B cell (primary cell): ENCODE measurements at places on chromosomes 3 and 15.

GRCh38 chr3:113441051-113441770 is at the start of gene CFAP44:
Gene CFAP44 (minus strand): TSS chr3:113441493. CDS start chr3:113433664, 7,829 bp downstream.
- DNase-seq: peak; percentile 72

DNA sequence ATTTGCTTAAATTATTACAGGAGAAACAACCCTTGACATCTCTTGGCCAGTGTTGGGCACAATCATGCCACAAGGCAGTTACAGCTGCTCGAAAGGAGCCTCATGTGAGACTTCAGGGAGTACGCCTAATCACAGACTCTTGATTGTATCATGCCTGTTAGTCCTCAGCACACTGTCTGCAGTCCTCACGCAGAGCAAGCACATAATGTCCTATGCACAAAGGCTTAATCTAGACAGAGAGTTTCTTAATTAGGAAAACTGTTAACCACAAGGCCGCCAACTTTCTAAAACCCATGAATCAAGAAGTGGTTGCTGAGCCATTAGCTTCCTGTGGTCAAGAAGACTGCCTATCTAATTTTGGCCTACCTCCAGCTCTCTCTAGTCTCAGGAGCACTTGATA is 172.0 kb downstream of the UNC13C start:
- DNase-seq: no peak

DNA sequence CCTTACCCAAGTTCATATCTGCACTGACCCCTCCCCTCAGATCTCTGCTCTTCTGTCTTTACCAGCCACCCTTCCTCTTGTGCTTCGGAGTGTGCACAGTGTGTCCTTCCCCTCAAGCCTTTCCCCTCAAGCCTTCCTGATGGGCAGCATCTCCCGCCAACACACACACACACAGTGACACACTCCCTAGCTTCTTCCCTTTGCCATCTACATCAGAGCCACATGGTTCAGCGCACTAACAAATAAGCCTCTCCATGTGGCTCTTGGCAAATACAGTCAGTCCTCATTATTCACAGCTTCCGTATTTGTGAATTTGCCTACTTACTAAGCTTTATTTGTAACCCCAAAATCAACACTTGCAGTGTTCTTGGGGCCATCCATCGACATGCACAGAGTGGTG is 37.5 kb downstream of the SH3BP5 start:
- DNase-seq: peak; percentile 66

DNA sequence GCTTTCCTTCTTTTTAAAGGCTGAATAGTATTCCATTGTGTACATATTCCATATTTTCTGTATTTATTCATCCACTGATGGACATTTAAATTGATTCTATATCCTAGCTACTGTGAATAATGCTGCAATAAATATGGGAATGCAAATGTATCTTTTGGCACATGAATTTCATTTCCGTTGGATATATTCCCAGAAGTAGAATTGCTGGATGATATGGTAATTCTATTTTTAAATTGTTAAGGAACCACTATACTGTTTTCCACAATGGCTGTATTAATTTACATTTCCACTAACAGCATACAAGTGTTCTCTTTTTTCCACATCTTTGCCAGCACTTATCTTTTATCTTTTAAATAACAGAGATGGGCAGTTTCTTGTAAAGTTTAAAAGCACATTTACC is 302.7 kb downstream of the CTNNB1 start:
- no peak for DNase-seq

DNA sequence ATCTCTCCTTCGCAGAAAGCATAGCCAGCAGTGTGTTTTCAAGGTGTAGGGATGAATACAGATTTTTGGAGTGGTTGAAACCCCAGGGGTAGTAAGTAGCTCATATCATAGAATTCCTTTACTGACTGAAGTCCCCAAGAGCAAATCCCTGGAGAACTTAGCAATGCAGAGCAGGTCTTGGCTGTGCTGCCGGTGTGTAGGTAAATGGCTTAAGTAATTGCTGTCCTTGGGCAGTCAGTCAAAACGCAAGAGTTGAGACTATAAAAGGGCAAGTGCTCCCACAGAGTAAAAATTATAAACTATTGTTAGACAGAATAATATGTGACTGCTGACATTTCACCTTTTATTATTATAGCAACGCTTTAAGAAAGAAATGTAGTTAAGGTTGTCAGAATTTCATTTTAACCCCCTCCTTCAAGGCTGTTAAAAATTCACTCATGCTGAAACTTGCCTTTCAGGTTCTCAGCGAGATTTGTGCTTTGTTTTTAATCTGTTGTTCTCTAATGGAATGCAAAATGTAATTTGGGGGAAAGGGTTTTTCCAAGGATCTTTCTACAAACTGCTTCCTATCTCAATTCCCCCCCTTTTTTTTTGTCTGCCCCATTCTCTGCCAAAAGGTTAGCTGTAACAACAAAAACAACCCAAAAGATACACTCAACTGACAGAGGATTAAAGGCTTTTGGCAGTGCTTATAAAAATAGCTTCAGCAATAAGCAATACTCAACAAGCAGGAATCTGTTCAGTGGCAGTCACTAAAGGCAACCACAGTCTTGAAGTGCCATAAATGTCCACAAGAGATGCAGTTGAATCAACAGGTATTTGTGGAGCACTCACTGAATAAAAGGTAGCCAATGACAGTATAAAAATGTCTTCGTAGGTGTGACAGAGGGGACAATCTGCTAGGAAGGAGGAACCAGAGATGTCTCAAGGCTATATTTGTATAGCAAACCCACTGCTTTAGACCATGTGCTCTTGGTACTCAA is 105.3 kb downstream of the THRB start:
- DNase-seq: no peak

DNA sequence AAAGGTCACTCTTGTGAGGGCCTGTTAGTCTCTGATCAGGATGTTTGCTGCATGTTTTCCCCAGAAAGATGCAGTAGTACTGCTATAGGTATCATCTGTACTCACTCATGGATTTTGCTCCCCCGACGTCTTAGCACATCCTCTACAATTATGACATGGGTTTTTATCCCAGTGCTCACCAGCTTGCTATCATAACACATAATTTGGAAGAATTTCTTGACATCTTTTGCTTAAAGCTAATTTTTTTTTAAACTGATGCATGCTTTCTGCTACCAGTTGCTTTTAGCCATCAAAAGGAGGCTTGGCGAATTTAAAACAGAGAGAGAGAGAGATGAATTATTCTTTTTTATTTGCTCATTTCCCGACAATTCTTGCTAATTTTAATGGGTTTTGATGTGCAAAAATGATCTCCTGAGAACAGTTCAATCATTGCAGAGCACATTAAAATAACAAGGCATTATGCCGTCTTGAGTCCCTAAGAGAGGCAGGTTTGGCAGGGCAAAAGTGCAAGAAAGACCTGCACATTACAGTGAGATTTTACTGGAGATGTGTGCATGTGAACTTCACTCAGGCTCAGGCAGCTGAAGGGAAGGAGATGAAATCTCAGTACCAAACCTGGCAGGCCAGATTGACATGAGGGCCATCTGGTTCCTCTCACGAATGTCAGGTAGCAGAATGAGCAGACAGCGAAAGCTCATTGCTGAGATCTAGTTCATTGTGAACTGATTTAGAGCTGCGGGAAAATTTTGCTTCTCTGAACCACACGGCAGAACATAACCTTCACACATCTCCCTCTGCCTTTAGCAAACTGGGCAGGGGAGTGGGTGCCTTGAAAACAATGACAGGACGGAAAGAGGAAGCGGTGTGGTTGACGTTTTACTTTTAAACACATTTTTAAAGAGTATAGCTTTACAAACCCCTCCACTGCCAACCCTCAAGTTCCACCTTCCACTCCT is 25.9 kb upstream of the GOLGA8B start:
- DNase-seq: peak; percentile 5

DNA sequence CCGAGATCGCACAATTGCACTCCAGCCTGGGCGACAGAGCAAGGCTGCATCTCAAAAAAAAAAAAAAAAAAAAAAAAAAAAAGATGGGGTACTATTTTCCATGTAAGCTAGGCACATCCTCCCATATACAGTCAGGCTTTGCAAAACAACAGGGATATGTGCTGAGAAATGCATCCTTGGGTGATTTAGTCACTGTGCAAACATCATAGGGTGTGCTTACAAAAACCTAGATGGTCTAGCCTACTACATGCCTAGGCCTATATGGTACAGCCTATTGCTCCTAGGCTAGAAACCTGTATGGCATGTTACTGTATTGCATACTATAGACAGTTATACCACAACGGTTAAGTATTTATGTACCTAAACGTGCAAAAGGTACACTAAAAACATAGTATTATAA is 75.0 kb downstream of the TTBK2 start:
- no peak for DNase-seq

- no peak for DNase-seq
Measured at GRCh38 chr3:15331072-15331605, 1.2 kb downstream of the SH3BP5 start.

DNA sequence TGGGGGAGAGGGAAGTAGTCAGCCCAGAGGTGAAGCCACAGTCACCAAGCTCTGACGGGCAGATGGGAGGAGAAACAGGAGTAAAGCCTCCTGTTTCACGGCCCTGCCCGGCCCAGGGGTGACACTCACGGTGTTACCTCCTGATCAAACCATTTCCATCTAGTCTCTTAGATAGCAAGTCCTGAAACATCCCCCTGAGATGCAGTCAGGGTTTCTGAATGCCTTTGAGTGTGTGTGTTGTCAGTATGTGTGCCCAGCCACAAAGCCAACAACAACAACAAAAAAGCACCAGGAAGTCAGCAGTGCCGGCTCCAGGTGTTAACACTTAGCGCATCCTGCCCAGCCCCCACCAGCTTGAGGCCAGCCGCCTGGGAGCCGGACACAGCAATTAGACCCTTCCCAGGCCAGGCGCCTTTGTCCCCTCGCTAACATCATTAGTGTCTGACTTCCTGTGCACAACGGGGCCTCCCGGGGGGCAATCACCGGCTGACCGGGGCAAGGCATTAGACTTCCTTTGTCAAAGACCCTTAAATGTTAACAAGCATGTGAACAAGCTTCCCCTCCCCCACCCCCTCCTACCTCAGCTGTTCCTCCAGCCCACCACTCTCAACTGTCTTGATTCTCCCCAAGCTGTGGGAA is 34.5 kb downstream of the IL17RD start:
- DNase-seq: no peak

DNA sequence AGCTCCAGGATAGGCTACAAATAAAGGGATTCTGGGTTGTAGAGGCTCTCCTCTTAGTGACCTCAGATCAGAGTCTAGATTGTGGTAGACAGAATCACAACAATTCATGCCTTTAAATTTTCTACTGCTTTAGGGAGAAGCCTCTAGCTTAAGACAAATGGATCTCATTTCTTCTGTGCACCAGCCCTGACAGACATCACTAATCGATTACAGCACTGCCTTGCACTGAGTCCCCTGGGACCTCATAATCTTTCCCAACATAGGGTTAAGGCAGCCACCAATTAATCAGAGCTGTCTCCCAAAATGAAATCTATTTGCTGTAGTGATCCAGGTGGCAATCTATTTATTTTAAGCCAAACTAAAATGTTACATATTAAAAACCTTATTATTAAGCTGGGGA is 436.5 kb upstream of the WNT5A start:
- no peak for DNase-seq

DNA sequence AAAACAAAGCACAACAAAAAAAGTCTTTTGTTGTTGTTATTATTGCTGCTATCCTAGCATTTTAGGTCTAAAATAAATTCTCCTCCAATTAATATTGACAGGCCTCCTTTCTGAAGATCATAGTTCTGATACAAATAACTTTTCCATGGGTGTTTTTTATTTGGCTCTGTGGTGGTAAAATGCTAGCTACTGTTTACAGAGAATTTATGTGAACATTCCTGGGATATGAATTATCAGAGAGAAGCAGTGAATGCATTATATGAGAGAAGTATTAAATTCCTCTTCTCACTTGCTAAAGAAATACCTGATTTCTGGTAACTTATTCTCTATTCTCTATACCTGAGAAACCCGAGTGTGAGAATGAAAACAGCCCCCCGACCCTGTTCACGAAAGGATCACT is 57.5 kb upstream of the TMCO5A start:
- no peak for DNase-seq

- no peak for DNase-seq
Measured at GRCh38 chr3:5302661-5303060, 115.2 kb downstream of the EDEM1 start.

GRCh38 chr15:51935466-51936104 is 36.0 kb downstream of the LEO1 start:
- DNase-seq: peak; percentile 52

DNA sequence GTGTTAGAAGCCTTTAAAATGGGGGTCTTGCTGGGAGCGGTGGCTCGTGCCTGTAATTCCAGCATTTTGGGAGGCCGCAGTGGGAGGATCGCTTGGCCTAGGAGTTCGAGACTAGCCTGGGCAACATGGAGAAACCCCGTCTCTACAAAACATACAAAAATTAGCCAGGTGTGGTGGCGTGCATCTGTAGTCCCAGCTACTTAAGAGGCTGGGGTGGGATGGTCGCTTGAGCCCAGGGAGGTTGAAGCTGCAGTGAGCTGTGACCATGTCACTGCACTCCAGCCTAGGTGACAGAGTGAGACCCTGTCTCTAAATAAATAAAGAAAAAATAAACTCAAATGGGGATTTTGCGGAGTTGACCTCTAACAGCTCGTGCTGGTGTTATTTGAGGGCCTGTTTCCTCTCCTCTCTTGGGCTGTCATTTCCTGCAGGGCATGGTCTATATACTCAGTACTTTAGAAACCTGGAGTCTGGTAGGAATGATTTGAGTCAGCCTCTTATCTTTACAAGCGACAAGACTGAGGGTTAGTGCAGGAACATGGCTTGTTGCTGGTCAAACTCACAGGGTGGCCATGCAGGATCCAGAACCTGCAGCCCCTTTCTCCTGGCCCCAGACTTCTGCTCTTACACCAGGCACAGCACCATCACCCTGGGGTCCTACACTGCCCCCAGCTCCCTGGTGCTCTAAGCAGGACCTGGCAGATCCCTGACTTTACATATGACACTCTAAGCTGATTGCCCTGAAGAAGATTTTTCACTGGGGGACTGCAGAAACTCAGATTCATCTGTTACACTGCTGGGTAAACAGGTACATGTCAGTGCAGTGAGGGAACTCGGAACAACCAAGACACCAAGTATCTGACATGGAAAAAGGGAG is 15.1 kb downstream of the EHD4 start:
- DNase-seq: no peak

DNA sequence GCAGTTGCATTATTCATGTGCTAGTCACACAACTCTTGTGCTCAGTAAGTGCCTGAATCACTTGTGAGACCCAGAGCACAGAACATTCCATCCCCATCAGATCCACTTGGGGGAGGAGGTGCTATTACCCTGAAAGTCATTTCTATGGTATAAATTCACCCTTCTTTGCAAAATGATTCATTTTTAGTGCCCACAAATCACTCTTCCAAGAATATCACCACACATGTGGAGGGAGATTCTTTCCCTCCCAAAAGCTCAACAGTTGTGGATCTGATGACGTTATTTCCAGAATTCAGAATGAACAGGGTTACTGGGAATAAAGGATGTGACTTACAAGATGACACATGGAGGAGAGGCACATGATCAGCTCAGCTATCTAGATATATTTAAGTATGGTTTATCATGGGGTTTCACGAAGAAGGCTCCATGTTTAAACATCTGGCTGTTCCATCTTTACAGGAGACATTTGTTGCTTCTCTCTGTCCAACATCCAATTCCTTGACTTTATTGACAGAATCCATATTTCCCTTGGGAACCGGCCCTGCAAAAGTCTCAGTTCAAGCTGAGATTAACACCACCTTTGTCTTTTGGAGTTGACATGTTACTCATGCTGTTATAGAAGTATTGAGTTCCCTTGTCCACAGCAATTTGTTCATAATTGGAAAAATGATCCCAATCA is 214.2 kb upstream of the PROK2 start:
- DNase-seq: no peak
